ENCODE measurements at places on chromosomes 16 and 17.
A peak's percentile ranks its signal among the peaks of the same experiment; 100 is the strongest.

DNA sequence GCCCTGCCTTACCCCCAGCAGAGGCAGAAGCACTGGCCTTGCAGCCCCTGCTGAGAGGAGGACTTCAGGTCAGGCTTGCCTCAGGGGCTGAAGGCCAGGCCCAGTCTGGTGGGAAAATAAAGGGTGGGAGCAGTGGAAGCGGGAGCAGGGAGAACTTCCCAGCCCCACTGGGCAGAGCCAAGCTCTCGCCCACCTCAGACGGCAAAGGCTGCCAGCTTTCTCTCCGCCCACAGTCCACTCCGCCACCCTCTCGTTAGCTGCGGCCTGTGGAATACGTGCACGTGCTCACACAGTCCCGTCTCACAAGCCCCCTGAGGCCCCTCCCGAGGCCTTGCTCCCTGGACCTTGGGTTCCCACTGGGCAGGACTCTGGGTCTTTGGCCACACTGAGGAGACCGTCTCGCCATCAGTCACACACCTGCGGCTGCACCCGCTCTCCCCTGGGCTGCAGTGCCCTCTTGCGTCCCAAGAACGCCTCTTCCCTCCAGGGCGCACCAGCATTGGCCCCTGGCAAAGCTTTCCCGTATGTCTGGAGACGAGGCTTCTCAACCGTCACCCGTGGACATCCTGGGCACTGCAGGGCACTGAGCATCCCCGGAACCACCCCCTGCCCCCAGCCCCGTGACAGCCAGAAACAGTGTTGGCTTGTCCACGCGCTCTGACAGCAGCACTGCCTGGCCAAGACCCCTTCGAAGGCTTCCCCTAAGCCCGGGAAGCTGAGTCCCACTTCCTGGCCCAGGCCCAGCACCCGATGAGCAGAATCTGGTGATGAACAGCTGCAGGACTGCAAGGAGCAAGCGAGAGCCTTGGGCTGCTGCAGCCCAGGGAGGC is 8.3 kb downstream of the MRPL28 start:
- peak; percentile 63 for DNase-seq

- no peak for DNase-seq
Measured at GRCh38 chr17:77184474-77184873, 43.7 kb downstream of the SEC14L1 start.

DNA sequence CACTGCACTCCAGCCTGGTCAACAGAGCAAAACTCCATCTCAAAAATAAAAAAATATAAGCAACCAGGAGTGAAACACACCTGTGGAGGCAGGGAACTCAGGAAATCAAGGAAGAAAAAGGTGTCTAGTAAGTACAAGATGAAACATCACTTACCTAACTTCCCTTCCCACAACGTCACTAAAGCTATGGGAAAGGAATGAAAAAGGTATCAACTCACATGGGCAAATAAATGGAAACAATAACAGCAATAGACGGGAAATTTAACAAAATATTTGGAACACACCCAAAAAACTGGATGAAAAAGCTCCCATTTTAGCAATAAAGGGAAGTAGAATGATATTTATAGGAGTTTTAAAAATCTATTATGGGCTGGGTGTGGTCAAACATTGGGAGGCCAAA is 31.1 kb downstream of the DDX19A start:
- no peak for DNase-seq

GRCh38 chr16:65665586-65665985 is 543.7 kb upstream of the CDH11 start:
- no peak for DNase-seq

GRCh38 chr17:42845918-42846593 is 1.7 kb downstream of the AOC2 start:
- DNase-seq: peak; percentile 48

DNA sequence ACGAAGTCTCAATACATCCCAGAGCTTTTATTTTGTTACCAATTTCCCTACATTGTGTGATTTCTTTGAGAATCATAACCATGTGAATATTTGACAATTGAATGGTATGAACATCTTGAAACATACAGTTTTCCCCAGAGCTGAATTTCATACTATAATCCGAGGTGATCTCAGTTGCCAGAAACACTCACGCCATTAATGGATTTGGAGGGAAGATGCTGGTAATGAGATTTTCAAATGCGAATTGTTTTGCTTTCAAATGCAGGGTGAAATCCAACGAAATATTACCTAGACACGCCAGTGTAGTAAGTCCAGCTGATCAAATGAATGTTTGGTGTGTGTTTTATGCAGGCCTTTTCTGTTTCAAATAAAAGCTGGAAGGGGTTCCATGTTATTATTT is 277.8 kb upstream of the CDH5 start:
- no peak for DNase-seq

DNA sequence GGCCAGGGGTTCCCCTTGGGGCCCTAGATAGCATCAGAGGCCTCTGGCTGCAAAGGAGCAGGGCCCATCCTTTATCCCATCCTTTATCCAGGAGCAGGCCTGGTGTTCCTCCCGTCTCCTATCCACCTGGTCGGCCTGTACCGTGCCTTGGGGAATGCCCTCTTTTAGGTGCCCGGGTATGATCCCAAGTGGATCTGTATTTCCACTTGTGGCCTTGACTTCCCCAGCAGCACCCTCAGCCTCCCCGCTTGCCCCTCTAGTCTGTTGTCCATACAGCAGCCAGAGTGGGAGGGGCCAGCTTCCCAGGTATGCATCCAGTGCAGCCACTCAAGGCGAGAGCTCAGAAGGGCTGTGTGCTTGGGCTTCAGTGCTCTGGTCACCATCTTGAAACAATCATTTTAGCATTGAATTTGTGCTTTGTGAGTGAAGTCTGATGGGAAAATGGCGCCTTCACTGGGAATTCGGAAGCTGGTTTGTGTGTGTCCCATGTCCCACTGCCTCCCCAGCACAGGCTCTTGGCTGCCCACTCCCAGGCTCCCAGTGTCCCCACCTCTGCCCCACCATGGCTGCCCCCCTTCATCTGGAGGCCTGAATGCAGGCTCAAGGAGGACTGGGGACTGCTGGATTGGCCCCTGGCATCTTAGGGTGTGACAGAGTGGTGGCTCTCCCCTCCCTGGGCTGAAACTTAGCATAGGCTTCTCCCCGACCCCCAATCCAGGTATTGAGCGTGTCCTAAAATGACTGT is 3.3 kb upstream of the RNF112 start:
- DNase-seq: no peak

DNA sequence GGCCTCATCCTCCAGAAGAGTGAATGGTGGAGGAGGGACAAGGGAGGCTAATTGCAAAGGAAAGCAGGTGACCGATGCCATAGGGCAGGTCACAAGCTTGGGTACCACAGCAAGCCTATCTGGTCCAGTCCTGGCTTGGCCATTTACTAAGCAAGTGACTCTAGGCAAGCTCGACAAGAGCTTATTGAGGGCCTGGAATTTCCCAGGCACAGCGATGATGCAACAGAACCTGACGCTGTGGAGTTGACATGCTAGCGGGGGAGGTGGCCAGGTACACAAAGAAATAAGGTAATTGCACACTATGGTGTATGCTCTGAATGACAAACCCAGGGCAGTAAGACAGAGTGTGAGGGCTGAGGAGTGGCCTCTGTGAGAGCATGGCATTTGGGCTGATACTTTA is 98.5 kb downstream of the PGS1 start:
- DNase-seq: no peak

- no peak for DNase-seq
Measured at GRCh38 chr17:28749516-28750177, 5.8 kb downstream of the TRAF4 start.

DNA sequence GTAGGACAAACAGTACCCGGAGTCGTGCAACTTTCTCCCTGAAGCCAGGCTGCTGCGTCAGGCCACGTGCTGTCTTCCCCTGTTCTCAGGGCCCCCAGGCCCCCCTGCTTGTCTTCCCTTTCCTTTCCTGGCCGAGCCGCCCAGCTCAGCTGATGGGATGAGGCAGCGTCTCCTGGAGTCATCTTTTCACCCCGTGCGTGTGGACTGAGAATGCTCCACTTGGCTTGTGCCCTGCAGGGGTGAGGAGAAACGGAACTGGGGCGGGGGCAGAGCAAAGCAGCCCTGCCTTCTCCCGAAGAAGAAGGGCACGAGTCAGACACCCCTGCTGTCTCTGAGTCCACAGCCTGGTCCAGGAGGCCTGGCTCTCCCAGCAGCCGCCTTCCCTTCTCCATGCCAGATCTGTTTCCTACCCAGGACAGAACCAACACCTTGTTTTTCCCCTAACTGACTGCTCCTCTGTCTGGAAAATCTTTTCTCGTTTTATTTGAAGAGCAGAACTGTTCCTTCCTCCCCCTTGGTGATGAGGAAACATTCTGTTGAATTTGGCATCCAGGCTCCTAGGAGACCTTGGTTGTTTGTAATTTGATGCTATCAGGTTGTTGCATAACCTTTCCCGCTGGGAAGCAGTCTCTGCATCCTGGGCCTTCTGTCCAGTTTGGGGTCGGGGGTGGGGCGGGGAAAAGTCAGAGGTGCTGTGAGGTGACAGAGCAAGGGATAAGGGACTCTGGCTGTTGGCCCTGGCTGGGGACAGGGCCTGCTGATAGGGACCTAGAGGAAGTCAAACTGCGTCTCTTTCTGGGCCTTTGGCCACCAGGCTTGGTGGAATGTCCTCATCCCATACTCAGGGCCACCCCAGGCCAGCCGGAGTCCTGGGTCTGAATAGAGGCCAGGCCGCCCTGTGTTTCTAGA is 78.8 kb downstream of the WIPI1 start:
- no peak for DNase-seq

- DNase-seq: no peak
Measured at GRCh38 chr16:64311241-64311640, 810.6 kb downstream of the CDH11 start.

DNA sequence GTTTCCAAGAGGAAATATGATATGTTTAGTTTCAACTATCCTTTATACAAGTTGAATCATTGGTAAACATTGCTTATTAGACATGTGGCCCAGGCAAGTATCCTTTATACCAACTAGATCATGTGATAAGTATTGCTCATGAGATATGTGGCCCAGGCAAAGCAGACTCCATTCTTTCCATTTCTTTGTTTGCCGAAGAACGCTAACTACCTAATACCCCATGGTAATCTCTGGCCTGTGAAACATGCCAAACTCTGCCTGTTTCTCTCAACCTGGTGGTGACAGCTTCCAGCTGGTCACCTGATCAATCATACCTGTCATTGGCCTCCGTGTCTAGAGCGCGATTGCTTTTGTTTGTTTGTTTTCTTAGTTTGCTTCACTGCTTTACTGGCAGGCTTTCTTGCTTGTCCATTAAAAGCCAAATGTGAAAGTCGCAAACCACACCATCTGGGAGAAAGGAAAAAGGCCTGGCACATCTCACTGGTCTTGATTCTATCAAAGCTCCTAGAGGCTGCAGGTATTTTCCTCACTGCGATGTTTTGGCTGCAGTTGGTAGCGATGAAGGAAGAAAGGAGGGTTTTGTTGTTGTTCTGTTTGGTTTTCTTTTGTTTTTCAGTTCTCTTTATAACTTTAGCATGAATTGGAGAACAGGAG is 686.2 kb downstream of the KCNJ2 start:
- no peak for DNase-seq

DNA sequence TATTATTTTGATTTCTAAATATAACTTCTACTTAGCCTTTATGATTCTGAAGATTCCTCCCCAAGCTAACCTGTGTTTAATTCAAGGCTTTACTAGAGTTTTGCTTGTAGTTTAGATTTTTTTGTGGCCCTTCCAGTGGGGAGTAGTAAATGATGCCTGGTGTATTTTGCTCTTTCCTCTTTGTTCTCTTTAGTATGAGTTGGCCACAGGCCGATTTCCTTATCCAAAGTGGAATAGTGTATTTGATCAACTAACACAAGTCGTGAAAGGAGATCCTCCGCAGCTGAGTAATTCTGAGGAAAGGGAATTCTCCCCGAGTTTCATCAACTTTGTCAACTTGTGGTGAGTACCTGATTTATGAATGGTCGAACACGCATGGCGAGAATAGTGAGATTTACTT is 108.3 kb downstream of the MAP2K4 start:
- no peak for DNase-seq

DNA sequence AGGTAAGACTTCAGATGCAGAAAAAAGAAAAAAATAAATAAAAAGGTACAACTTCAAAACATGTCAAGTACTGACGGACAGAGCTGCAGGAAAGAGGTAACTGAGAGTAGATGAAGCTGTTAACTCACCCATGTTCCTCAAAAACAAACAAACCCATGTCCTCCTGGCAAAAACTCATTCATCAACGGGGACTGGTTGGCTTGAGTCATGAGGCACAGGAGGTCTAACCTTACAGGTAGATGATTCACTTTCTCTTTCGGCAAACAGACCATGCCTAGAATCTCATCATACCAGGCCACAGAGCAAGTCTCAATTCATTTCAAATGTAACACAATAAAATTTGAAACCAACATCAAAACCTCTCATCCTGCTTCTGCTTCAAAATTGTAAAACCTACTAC is 12.3 kb upstream of the FASN start:
- DNase-seq: no peak

GRCh38 chr16:68362262-68362913 is 51.6 kb downstream of the PRMT7 start:
- DNase-seq: no peak

GRCh38 chr16:14565688-14566025 is 64.4 kb downstream of the PARN start:
- no peak for DNase-seq

- no peak for DNase-seq
Measured at GRCh38 chr16:30383521-30383920, 1.2 kb upstream of the SEPTIN1 start.

DNA sequence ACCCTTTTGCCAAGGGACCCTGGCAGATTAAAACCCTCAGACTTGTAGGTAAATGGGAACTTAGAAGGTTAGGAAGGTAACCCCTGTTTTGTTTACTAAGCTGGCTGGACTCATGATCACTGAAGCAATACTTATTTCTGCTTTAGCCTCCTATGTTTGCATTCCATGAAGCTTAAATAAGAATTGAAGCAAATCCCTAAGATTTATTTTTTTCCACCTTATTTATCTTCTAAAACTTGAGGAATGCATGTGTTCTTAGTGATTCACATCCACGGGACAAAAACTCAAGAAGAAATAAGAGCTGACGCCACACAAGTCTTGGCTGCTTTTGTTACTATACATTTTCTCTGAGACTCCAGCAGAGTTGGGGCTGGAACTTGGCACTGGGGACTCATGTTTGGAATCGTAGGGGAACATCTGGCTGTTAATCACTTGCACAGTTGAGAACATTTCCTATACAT is 35.5 kb downstream of the CLUAP1 start:
- DNase-seq: no peak

GRCh38 chr17:40471846-40472732 is 28.8 kb downstream of the IGFBP4 start:
- DNase-seq: no peak

DNA sequence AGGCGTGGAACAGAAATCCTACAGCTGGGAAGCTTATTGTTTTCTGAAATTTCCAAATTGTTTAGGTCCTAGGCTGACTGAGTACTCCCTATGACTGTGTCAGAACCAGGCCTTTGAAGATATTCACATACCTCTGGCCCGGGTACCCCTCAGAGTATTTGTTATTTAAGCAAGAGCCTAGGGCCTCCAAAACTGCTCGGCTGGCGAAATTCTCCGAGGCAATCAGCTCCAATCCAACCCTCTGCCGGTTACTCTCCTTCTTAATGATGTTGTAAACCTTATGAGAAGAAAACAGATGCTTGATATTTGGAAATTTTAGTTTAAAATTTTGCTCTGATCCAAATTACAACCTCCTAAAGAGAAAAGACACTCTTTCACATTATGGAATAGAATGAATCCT is 9.8 kb downstream of the SHMT1 start:
- no peak for DNase-seq

GRCh38 chr17:58513267-58513964 is 1.0 kb downstream of the MTMR4 start:
- DNase-seq: no peak

GRCh38 chr17:79938336-79939093 is 97.2 kb downstream of the TBC1D16 start:
- no peak for DNase-seq

Measured in stimulated activated naive CD4-positive, alpha-beta T cell treated with Interleukin-2 at 50 U/mL for 16 hours (primary cell).